ENCODE measurements at places on chromosomes 3 and 15. TPM values are rescaled to one million over a fixed set of nuclear protein-coding genes. Genes with fewer than 3 reads are reported as not detected.

Gene TEX55
- total RNA-seq, result not detected

Gene KNG1
- total RNA-seq, result not detected

Gene CLDN16
- total RNA-seq, result not detected

Gene BFSP2
- 1.0 TPM for total RNA-seq

Gene KIF15
- total RNA-seq, result 43.3 TPM

Gene SCAMP5
- total RNA-seq, result 0.80 TPM

Gene CCDC33
- not detected for total RNA-seq

Gene SCAP
- 77.1 TPM for total RNA-seq

All from T-helper 2 cell treated with Interferon-gamma antibody and Interleukin-4, amounts not matched to agents 100 ng/mL and 5 ng/mL, for 36 hours (primary cell).